NCI-H1930 (cell line): ENCODE measurements at places on chromosomes 6 and 20.

DNA sequence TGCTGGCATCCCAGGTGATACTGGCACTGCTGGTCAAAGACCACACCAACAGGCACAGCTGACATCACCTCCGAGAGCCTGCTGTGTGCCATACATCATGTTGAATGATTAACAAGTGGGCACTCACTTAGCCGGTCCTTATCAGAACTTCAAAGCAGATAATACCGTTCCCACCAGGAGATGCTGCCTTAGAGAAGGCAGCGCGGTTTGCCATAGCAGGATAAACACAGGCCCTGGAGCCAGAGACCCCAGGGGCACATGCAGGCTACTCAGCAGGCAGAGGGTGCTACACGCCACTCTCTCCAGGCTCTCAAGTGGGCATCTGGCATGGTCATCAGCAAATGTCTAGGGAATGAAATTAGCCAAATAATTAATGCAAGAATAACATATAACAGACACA is 86.5 kb upstream of the CST7 start:
- DNase-seq: no peak

DNA sequence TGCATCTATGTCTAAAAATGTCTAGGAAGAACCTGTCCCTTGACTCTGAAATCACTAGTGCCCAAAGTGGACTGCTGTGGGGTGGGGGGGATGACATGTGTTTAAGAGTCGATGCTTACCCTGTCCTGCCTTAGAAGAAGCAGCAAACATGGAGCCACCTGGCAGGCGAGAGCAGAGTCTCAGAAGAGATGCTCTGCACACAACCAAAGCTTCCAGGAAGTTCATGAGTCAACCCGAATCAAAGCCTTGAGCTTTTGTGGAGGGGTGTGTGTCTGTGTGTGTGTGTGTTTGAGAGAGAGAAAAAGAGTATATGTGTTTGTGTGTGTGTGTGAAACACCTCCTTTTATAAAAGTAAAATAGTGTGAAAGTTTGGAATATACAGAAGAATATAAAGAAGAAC is 269.9 kb downstream of the ALDH8A1 start:
- no peak for DNase-seq

DNA sequence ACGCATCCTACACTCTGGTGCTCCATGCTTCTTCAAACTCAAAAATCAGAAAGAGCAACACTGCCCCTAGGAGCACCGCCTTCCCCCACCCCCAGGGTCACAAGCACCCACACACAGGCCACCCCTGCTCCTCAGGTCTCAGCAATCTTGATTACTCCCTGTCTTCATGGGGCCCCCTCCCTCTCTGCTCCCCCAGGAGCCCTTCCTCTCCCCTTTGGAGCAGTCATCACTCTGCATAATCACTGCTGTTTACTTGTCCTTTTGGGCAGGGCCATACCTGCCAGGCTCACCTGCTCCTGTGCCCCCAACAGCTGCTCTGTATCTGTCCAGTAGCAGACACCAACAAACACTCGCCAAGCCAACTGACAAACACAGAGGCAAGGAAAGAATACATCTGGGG is 7.6 kb upstream of the SYNDIG1 start:
- DNase-seq: no peak

DNA sequence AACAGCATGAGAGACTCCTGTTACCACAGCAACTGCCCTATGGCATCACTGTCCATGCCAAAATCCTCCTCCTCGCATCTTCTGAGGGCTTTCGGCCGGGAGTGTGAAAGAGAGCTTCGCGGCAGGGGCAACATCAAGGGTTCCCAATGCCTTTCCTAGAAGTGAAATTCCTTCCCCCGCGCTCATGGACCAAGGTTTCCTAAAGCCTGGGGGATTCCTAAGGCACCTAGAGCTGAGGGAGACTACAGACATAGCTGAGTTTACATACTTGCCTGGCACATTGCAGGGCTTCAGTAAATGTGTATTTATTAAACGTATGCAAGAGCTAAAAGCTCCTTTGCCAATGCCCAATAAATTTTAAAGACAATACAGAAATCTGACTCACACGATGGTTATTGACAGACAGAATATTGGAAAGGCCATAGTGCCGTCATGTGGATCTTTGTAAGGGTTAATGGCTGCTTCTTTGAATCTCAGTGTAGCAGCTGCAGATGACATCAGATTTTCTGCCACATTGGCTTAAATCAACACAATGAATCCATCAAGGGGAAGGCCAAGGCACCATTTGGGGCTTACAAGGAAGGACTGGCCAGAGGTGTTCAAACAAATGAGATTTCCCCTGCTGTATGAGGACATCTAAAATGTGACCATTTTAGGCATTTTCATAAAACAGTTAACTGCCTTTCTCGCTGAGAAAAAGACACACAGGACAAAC is 281.2 kb upstream of the JARID2 start:
- DNase-seq: no peak

DNA sequence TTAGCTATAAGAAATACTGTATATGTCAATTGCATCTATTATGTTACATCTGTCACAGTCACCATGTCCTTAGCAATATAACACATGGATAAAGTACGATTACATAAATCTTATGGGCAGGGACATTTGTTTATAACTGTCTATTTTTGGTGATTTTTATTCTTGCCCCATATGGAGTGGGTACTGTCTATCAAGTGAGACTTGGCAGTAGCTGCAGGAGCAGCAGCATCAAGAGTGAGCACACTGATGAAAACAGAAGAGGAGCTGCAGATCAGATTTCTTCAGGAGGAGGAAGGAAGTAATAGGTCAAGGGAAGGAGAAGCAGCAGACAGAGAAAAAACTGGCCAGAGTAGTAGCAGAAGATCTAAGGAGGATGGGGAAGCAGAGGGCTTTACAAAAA is 516.7 kb downstream of the C6orf118 start:
- no peak for DNase-seq

DNA sequence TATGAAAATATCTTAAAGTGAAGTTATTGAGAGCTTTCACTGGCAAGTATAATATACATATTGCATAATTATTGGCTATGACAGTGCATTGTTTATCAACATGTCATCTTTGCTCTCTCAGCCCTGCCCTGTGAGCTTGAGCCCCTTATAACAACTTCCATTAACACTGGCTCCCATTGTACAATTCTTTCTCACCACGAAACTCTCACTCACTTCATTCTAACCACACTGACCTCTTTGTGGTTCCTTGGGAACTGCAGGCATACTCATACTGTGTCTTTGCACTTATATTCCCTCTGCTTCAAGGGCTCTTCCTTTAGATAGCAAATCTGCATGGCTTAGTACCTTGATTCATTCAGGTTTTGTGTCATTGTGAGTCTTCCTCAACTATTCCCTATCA is 411.8 kb downstream of the CDKAL1 start:
- no peak for DNase-seq
